ENCODE measurements at places on chromosomes 2 and 18.

- no peak for DNase-seq
These were observed 153.3 kb upstream of the RBMS1 start for GRCh38 chr2:160646684-160647444.

GRCh38 chr2:218711550-218711929, 905 bp downstream of the TTLL4 start:
- no peak for DNase-seq

DNA sequence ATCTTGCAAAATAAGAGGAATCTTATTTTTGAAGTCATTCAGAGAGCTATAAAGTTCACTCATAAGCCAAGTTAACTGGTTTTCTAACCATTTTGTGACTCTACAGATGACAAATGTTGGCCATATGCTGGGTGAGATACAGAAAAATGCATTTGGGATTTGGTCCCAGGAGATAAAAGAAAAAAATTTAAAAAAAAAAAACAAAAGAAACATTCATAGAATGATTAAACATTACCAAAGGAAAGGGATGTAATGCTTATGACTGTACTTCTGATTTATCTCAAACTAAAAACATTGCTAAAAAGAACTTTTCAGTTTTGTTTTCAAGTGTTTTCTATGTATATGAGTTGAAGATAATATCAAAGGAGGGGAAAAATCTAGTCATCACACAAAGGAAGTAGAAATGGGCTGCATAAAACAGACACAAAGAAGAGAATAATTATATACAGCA, 43.1 kb downstream of the PELI1 start:
- DNase-seq = no peak

DNA sequence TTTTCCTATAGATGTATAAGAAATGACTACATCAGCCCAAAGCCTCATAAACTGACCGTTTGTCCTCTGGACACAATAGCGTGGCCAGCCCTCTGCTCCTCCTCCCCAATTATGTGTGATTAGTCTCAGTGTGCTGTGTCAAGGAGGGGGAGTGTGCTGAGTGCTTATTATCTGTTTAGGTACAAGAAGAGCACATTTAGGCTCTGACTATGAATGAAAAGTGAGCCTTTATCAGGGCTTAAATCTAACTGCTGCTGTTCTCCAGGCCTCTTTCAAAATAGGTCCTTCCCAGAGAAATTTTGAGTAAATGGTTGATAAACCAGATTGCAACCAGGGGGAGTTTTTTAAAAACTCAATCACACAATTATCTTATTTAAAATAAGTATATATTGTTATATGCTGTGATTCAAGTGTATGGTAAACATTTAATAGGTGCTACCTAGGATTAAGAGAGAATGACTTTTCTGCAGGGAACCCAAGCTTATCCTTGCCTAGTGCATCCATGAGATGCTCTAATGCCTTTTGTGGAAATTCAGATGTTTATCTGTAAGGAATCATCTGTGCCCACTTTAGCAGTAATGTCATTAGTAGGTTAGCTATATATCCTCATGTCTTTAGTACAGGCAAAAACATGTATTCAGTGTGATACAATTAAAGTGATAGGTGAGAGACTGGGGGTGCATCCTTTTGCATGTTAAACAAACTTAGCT, 168.7 kb upstream of the SIX3 start:
- DNase-seq = no peak
